ENCODE measurements at places on chromosomes 2 and 18.

DNA sequence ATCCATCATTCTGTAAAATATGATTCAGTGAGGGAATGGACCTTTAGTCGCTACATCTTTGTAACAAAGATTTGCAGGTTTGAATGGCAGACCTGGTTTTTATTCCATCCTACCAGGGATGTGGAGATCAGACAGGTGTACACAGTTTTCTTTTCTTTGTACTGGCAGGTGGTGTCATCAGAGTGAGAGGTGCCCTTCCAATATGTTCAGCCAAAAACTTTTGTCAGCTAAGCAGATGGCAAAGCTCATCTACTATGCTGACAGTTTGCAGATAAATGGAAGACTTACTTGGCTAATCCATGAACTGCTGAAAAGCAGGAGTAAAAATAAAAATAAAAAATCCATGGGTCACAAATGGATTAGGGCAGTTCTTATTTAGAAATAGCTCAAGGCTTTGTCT, 185.5 kb upstream of the DOK6 start:
- DNase-seq = no peak

DNA sequence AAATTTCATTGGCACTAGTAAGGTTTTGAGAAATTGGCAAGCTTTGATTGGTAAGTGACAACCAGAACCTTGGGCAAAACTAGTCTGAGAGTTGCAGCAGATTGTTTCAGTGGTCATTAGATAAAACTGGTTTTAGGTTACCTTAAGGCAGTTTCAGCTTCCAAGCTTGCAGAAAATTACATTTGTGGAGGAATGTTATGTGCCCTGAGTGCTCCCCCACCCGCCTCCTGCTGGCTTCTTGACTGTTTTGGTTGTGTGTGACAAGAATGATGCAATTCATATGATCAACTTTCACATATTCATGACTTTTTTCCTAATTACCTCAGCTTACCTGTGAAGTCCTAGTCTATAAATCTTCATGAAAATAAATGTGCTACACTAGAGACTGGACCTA, 599.5 kb upstream of the ZNF804A start:
- DNase-seq = no peak

- DNase-seq = no peak
Measured at GRCh38 chr2:7378591-7378990, 461.4 kb downstream of the RNF144A start.

DNA sequence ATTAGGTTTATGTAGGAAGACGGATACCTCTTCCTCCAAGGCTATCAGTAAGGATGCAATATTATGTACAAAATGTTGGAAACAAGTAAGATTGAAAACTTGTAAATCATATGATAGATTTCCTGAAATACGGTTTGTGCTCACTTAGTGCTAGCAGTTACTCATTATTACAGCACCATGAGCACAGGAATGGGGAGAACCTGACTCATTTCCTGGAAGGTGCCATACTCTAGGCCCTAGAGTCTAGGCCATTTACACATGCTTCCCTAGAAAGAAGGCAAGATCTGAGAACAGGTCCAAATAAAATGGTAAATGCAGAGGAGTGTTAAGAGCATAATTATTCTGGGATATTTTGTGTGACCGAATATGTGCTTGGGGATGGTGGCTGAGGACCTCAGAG, 467.7 kb upstream of the CELF4 start:
- DNase-seq = no peak

GRCh38 chr2:112164876-112165275, 26.7 kb downstream of the FBLN7 start:
- DNase-seq = no peak

All from HFFc6 (cell line).